ENCODE measurements at places on chromosomes 12 and 14.

DNA sequence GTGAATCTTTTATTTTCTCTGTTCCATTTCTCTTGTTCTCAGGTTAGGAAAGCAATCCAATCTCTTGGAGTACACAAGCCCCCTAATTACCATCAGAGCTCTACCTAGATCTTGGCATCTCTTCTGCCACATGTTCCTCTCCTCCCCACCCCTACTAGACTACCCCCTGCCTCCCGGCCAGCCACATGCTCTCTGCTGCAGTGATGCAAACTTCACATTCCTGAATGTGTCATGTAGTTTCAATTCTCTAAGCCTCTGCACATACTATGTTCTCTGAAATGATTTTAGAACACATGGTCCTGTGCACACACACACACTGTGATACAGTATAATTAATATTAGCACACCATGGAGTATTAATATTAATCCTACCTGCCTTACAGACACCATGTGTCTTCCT, 104.6 kb downstream of the EFCAB11 start:
- no peak for DNase-seq

DNA sequence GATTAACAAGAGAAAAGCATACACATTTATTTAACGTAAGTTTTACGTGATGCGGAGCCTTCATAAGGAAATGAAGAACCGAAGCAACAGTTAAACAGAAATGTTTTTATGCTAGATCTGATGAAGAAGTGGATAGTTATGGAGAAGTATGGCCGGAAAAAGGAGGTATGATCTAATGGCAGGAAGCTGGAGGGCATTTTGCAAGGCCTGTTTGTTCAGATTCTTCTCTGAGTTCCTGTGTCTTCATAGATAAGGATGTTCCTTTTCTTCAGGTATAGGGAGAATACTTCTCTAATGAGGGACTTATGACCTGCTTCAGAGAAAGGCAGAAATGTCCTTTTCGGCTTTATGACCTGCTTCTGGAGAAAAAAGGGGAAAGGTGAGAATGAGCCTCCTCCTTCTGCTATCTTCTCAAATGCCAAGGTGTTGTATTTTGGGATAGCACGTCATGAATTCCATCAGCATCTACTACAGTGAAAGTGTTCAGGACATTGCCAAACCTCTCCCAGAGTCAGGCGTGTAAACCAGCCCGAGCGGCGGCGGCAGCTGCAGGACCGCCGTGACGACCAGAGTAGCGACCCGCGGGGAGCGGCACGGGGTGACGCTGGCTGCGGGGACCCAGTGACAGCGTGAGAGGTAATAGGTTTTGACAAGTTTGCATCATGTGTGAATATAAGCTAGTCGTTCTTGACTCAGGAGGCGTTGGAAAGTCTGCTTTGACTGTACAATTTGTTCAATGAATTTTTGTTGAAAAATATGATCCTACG, 33.7 kb upstream of the SGPP1 start:
- DNase-seq = no peak

- DNase-seq = no peak
Observed at GRCh38 chr12:5489017-5489416, 57.1 kb downstream of the NTF3 start.

DNA sequence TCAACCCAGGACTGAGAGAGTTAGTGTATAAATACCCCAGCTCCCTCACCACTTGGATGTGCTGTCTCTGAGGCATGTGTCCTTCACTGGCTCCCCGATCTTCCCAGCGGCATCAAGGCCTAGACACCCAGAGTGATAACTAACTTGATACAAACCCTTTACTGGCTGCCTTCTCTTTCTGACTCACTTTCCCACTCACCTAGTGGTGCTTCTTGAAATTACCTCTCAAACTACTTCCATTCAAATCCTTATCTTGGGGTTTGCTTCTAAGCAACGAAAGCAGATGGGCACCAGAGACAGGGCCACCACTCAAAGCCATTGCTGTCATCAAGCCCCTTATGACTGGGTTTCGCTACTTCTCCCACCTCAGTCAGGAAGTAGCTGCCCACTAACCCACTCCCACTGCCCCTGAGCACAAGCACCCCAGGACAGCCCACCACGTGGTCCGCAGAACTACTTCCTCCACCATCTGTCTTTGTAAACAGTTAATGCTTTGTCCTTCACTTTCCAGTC, 17.2 kb downstream of the ZFP36L1 start:
- no peak for DNase-seq

DNA sequence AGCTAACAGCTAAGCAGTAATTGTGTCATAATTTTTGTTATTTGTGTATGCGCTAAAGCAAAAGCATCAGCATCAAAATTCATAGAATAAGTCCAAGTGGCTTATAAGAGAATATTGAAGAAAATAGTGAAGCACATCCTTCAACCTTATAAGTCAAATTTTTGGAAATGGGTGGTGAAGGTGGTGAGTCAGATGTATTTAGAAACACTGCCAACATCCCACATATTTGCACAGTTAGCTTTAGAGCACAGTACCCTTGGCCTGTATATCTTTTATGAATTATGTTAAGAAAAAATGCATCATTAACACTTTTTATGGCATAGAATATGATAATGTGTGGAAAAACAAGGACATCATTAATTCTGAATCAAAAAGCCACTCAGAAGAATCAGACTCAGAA, 8.0 kb downstream of the SYT10 start:
- DNase-seq = no peak

GRCh38 chr12:70366581-70367257, 629 bp downstream of the KCNMB4 start:
- peak; percentile 29 for DNase-seq

- DNase-seq = no peak
Observed at GRCh38 chr14:76446486-76446885, 70.5 kb downstream of the ESRRB start.

DNA sequence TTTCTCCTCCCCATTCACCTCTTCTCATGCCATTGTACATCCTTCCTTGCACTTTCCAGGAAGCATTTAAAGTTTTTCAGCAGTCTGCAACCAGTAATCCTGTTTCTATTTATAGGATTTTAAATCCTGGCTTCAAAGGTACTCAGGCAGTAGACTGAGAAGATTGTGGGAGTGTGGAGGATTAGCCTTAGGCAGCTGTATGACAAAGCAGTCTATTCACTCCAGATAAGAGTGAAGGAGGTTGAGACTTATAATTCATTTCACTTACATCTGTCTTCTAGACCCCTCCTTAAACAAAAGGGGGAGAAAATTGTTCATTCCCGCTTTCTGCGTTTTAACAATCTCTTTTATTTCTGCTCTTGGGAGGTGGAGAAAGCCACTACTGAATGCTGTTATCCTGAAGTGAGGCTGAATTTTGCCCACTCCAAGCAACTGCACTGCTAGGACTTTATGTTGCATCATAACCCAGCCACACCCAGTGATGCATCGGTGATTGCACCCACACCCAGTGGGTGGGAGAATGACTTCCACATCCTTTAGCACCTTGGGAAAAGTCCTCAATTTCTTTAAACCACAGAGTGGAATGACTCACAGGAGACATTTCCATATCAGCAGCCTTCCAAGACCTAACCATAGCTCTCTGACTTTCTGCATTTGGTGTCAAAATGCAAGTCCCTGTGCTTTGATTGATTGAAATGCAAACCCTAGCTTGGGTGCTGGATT, 382.5 kb upstream of the ATP2B1 start:
- DNase-seq = no peak

DNA sequence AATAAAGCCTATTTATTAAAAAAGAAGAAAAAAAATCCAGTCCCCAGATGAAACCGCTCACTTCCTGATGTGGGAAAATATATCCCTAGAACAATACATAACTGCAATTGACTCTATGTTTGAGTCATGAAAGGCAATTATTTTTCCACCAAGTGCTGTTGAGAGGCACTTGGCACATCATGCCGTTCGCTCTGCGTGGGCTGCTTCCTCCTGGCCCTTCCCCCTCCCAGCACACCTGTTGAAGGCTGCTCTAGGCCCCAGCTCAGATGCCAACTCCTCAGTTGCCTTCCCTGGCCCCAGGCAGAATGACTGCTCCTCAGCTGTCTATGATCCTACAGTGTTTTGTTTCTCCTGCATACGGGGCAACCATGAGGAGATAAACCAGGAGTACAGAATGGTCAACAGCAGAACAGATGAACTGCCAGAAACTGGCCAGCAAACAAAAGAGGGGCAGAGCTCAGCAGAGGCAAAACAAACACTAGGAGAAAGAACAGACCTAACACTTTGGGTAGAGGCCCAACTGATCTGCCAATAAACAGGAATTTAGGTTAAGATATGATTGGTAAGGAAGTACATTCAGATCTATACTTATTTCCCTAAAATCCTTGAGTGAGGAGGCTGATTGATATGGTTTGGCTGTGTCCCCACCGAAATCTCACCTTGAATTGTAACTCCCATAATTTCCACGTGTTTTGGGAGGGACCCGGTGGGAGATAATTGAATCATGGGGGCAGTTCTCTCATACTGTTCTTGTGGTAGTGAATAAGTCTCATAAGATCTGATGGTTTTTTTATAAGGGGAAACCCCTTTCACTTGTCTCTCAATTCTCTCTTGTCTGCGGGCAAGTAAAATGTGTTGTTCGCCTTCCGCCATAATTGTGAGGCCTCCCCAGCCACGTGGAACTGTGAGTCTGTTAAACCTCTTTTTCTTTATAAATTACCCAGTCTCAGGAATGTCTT, 58.6 kb downstream of the SLC38A1 start:
- no peak for DNase-seq
